Activated T-cell treated with anti-CD3 and anti-CD28 coated beads for 24 hours (primary cell): ENCODE measurements at places on chromosomes 3 and 15.

GRCh38 chr15:84942456-84942855 is 39.2 kb upstream of the PDE8A start:
- no peak for DNase-seq

DNA sequence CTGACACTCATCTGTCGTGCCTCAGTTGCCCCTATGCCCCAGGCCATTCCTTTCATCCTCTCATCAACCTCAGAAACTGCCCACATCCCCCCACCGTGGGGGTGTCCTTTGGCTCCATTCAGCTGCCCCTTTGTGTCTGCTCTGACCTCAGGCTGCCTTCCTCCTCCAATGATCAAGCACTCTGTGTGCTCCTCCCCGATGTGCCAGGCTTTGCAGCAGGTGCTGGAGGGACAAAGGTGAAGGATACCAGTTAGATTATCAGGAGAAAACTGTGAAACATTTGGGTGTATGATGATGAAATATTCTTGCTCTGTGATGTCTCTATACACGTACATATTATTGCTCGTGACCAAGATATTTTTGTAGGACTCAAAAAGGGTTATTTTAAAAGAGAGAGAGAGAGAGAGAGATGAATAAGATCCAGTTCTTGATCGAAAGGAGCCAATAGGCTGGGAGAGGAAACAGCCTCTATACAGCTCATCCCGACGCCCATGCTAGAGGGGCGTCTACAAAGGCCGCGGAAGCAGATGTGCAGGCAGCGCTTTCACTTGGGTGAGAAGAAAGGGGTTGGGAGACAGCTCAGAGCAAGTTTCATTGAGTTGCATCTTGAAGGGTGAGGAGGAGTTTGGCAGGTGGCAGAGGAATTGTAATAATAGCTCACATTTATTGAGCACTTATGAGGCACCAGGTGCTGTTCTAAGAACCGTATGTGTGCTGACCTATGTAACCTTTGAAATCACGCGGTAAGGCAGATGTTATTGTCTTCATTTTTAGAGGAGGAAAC is 28.3 kb upstream of the ADCY5 start:
- DNase-seq: no peak

DNA sequence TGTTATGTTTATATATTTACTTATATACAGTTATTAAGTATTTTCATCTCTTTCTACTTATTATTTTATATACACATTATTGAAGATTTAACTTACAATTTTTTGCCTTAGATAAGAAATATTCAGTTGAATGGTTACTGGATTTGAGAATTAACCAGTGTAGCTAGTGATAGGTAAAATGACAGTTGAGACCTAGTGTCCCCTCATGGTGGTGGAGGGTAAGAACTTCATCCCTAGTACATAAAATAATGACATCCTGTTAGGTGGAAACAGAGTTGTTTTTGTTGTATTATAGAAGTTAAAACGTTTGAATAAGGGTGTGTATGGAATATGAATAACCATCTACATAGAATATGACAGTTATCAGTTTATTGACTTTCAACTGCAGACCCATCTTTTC is 1152.4 kb upstream of the ALCAM start:
- DNase-seq: no peak

GRCh38 chr3:123448536-123449101 is at the start of gene ADCY5:
TSS of gene ADCY5 (minus strand) at chr3:123449090. CDS start at chr3:123448545, 545 bp downstream.
- DNase-seq: no peak

GRCh38 chr3:35663471-35663870 is 24.1 kb downstream of the ARPP21 start:
- DNase-seq: no peak

DNA sequence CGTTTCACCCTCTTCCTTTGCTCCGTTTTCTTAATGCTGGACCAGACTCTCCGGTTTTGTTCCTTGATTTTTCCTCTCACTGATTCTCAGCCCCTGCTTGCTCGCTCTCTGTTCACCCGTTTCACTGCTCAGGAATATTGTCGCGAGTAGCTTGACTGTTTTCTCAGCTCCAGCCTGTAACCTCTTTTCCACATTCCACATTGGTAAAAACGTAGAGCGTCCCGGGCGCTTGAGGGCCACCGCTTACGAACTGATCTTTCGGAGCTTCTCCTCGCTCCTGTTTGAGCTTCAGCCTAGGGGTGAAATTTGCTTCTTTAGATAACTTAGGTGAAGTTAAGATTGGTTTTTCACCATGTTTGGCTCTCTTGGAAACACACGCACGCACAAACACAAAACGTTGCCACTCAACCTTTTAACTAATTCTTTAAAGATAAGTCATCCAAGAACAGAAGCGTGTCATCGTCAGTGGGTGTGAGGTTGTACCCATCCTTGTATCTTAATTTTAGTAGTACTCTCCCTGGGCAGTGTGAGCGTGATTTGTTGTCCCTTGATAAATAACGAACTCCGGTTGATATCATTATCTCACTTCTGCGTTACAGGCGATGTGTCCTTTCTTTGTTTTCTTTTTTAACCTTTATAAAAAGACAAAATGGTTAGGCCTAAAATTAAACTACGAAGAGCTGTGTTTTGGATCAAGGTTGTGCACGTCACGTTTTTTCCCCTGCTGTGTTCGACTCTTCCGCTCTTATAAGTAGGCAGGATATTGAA is 1.0 kb downstream of the PAK2 start:
- peak; percentile 16 for DNase-seq

DNA sequence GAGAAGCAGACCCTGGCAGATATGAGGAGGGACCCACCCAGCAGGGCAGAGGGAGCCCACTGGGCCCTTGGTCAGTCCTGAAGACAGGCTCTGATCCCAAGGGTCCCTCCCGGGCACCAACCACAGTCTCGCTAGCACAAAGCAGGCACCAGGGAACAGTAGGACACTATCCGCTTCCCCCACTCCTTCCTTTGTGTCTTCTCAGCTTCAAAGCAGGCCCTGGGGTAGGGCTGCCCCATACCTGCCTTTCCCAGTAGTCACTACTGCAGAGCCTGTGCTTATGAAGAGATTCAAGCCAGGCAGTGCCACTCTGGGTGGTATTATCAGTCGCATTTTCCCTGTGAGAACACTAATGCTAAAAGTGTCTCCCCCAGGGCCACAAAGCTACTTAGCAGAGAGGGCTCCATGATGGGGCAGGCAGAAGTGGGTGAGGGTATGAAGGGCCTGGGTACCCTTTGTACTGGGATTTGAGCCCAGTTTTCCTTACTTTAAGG is 32.7 kb downstream of the SRPRB start:
- DNase-seq: no peak

DNA sequence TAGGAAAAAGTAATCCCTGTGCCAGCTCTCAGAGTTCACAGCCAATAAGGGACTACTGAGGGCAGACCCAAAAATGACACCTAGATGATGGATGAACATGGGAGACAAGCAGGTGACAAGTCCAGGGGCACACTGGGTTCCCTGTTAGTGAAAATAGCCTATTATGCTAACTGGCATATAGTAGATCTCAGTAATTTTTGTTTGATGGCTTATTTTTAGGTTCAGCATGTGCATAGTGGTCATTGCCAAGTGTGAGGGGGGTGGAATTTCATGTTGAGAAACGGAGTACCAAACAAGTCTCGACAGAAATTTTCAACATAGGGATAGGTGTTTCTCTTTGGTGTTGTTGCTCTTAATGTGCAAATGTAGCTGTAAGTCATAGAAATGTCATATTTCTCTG is 6.4 kb upstream of the ITGB5 start:
- no peak for DNase-seq

DNA sequence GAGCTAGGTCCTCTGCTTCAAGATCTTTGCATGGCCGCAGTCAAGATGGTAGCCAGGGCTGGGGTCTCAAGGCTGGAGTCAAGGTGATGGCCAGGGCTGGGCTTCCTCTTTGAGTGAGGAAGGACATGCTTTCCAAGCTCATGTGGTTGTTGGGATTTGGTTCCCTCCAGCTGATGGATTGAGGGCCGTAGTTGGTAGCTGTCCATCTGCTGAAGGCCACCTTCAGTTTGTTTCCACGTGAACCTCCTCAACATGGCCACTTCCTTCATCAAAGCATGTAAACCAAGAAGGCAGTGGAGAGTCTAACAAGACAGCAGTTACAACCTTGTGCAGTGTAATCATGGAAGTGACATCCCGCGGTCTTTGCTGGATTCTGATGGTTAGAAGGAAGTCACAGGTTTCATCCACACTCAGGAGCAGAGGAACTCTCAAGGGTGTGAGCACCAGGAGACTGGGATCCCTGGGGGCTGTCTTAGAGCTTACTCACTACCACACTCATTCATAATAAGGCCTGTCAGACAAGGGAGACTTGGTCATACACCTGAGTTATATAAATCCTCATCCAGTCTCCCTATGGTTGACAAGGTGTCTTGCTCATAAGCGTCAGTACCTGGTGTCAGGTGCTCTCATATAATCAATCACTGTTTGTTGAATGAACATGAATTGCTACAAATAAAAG is 42.1 kb downstream of the ABHD5 start:
- no peak for DNase-seq

DNA sequence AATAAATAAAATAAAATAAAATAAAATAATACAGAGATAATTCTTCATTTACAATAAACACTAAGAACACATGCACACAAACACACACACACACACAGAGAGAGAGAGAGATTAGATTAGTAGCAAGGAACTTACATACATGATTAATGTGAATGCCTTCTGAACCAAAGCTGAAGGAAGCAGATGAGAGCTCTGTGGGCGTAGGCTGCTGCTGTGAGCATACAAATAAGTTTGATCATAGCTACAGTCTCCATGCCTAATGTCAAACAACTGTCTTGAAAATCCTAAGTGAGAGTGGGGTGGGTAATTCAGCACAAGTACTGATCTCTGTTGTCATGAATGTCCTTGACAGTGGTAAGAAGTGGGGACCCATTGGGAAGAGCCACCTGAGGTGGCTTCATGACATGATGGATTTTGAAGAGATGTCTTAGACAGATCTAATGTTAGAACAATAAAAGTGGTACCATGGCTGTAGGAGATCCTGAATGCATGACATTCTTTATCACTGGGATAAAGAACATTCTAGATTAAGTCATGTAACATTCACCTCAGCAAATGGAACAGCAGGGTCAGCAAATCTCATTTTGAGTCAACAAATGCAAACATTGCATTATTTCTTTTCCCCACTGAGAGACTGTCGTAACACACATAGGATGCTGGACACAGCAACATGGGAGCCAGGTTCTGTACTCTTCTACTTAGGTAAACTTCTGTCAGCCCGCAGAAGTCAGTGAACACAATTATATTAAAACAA is 46.2 kb downstream of the CHL1 start:
- no peak for DNase-seq

- DNase-seq: no peak
These were observed 84.5 kb downstream of the CACNA2D3 start for GRCh38 chr3:54206874-54207273.

DNA sequence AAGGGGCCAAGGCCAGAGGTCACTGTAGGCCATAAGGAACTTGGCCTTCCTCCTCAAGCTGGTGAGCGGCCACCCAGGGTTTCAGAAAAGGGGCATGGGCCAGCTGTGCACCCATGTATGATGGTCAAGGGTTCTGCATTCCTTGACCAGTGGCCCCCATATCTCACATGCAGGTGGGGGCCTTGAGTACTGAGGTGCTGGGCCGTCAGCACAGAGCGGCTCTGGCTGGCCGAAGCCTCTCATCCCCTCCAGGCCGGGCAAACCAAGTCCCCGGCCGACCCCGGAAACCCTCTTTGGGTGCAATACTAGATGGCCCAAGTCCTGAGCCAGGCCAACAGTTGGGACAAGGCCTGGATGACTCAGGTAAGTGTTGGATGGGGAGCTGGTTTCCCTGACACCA is 9.5 kb downstream of the ALG3 start:
- DNase-seq: no peak

- DNase-seq: no peak
These were observed 463.9 kb downstream of the EPHB1 start for GRCh38 chr3:135258916-135259315.

DNA sequence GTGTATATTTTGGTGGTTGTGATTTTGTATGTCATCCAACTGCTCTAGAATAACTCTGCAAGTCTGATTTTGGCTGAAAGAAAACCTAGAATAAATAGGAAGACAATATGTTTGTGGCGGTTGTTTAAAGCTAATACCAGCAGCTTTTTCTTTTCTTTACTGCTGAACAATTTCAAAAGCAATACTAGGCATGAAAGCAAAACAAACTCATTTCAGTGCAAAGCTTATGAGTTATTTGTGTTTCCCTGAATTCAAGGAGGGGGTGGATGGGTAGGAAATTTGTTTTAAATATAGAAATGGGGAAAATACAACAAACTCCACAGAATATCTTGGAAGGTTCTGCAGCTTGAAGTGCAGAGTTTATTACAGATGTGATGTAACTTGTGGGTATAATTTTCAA is 1041.9 kb upstream of the NR2F2 start:
- DNase-seq: no peak

DNA sequence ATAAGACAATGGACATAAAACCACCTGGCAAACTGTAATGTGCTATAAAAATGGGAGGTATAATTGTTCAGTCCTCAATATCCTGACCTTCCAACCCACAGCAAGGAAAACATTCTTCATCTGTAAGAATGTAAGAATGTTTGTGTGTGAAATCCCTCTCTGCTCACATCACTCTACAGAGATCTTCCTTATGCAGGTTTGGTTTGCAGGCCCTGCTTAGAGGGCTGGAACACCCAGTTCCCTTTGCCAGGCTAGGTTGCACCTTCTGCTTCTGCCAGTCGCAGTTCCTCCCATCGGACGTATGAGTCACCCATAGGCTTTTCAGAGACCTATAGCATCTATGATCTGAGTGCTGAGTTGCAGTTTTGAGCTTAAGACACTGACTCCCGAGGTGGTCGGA is 24.1 kb upstream of the MINAR1 start:
- DNase-seq: no peak
